Brain (organoid and tissue), 16 donors: ENCODE measurements at places on chromosomes 12 and 14. TPM values are rescaled to one million over a fixed set of nuclear protein-coding genes. Genes with fewer than 3 reads are reported as not detected.

The HOXC12 gene
- polyA plus RNA-seq = not detected

The TEX22 gene
- polyA plus RNA-seq = 0.41 TPM

The PPFIA2 gene
- 5.5 TPM for polyA plus RNA-seq

The RBM23 gene
- 104 TPM for polyA plus RNA-seq

The PAWR gene
- polyA plus RNA-seq = 5.7 TPM

The ITGB7 gene
- polyA plus RNA-seq = 0.39 TPM

The KRT6C gene
- polyA plus RNA-seq = not detected

The SSPN gene
- polyA plus RNA-seq = 2.2 TPM

The KRT7 gene
- polyA plus RNA-seq = 2.1 TPM

The ETFBKMT gene
- 1.1 TPM for polyA plus RNA-seq

The PROX2 gene
- not detected for polyA plus RNA-seq

The B4GALNT3 gene
- polyA plus RNA-seq = 6.9 TPM

The KLRB1 gene
- 0.37 TPM for polyA plus RNA-seq

The DENND5B gene
- 5.7 TPM for polyA plus RNA-seq

The IRAK3 gene
- 0.39 TPM for polyA plus RNA-seq

The HOXC5 gene
- not detected for polyA plus RNA-seq

The COCH gene
- polyA plus RNA-seq = 43.7 TPM

The CD4 gene
- polyA plus RNA-seq = 13.7 TPM

The FAM186B gene
- polyA plus RNA-seq = 0.15 TPM

The KRT75 gene
- 0.14 TPM for polyA plus RNA-seq

The BEST3 gene
- polyA plus RNA-seq = 5.9 TPM

The CLEC9A gene
- polyA plus RNA-seq = 0.80 TPM

The WNT1 gene
- not detected for polyA plus RNA-seq

The SCN8A gene
- 3.6 TPM for polyA plus RNA-seq

The RGS6 gene
- 1.9 TPM for polyA plus RNA-seq

The USP5 gene
- 106 TPM for polyA plus RNA-seq

The INSM2 gene
- 0.48 TPM for polyA plus RNA-seq

The OTOGL gene
- polyA plus RNA-seq = 0.39 TPM

The POTEM gene
- not detected for polyA plus RNA-seq

The SLC25A47 gene
- polyA plus RNA-seq = 0.27 TPM

The NXPH4 gene
- polyA plus RNA-seq = 41.8 TPM

The ASCL1 gene
- polyA plus RNA-seq = 368 TPM

The MIPOL1 gene
- polyA plus RNA-seq = 2.1 TPM

The SMCO2 gene
- polyA plus RNA-seq = 0.39 TPM

The EML5 gene
- 1.4 TPM for polyA plus RNA-seq

The PYGL gene
- polyA plus RNA-seq = 2.4 TPM

The COQ6 gene
- 28.0 TPM for polyA plus RNA-seq

The TMEM229B gene
- 15.3 TPM for polyA plus RNA-seq
